T-cell (primary cell): ENCODE measurements at places on chromosomes 4 and X.

DNA sequence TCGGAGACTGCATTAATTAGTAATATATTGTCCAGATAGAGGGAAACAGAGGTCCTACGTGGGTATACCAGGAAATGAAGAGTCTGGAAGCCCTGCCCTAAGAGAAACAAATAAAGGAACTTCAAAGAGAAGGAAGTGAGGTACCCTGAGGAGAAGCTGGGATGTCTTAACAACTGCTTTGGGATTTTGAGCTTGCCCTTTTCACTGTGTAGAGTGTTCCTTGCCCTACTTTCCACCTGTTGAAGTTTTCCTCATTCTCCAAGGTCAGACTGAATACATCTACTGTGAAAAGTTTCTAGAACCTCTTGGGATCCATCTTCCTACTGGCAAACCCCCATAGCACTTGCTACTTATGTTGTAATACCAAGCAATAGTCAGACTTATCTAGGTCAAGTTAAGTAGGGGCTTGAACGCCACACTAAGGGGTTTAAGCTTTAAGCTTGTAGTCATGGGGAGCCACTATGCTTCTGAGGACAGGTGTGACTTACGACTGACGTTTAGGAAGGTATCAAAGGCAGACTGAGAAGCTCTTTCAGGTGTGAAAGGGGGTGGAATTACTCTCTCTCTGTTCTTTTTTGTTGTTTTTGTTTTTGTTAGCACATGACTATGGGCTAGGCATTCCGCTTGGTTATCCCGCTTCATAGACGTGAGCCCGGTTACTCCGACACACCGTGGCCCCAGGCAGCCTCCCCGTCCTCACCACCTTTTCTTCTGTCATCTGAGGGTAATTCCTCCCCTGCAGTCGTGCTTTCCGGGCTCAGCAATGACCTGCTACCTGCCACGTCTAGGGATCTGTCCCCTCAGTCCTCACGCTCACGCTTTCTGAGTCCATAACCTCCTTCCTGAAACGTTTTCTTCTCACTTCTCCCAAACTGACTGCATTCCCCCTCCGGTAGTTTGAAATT, 959 bp upstream of the REST start:
- peak overlapping the region; percentile 74 for H3K4me3 ChIP-seq
- peak overlapping the region; percentile 4 for H3K27ac ChIP-seq
- peaks cover 3% of the 10 kb centered on the region for H3K36me3 ChIP-seq
- peaks cover 23% of the 10 kb centered on the region for H3K4me1 ChIP-seq

DNA sequence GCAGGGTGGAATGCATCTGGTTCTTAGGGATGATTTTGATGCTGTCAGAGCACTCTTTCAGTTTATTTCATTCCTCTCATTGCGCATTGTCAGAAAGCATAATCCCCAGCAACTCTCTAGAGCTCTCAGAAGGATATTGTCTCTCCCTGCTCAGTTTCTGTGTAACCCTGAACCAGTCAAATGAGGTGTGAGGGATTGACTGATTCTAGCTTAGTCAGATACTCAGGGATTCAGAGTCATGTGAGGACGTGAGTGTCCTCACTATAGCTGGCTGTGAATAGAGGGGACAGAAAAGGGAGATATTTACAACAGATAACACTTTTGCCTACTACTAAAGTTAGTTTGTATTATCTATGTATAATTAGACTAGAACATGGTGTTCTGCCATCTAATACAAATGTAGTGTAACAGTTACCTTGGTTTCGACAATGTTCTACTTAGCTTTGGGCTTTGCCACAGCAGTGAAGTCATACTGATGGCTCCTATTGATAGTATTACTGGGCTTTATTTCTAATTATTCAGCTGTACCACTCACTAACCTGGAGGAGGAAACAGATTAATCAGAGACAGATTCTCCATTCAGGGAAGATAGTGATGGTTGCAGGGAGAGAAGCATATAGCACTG, 19.5 kb downstream of the AP1AR start:
- DNase-seq, result no peak
- H3K27me3 ChIP-seq, result no peaks in the 10 kb centered on the region
- no peaks in the 10 kb centered on the region for H3K36me3 ChIP-seq
- no peaks in the 10 kb centered on the region for H3K4me1 ChIP-seq

DNA sequence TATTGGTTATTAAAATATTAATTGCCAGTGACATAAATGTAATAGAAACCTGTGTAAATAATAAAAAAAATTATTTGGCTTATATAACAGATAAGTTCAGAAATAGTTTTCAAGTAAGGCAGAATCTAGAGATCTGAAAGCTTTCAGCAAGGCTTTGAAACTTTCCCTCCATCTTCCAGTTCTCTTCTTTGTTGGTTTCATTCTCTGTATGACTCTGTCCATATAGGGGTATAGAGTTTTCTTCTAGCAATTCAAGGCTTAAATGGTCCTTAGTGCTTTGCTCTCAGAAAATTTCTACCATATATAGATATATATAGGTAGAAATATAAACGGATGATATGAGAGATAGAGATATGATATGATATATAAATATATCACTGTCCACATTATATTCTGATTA, 160.5 kb upstream of the GABRA2 start:
- H3K27me3 ChIP-seq, result no peaks in the 10 kb centered on the region
- no peaks in the 10 kb centered on the region for H3K4me1 ChIP-seq
- no peak overlapping the region for H3K27ac ChIP-seq
- no peaks in the 10 kb centered on the region for H3K36me3 ChIP-seq
- no peak for DNase-seq

GRCh38 chr4:14196131-14196530, 568.6 kb upstream of the BOD1L1 start:
- no peaks in the 10 kb centered on the region for H3K27me3 ChIP-seq
- no peaks in the 10 kb centered on the region for H3K4me1 ChIP-seq
- no peaks in the 10 kb centered on the region for H3K36me3 ChIP-seq

DNA sequence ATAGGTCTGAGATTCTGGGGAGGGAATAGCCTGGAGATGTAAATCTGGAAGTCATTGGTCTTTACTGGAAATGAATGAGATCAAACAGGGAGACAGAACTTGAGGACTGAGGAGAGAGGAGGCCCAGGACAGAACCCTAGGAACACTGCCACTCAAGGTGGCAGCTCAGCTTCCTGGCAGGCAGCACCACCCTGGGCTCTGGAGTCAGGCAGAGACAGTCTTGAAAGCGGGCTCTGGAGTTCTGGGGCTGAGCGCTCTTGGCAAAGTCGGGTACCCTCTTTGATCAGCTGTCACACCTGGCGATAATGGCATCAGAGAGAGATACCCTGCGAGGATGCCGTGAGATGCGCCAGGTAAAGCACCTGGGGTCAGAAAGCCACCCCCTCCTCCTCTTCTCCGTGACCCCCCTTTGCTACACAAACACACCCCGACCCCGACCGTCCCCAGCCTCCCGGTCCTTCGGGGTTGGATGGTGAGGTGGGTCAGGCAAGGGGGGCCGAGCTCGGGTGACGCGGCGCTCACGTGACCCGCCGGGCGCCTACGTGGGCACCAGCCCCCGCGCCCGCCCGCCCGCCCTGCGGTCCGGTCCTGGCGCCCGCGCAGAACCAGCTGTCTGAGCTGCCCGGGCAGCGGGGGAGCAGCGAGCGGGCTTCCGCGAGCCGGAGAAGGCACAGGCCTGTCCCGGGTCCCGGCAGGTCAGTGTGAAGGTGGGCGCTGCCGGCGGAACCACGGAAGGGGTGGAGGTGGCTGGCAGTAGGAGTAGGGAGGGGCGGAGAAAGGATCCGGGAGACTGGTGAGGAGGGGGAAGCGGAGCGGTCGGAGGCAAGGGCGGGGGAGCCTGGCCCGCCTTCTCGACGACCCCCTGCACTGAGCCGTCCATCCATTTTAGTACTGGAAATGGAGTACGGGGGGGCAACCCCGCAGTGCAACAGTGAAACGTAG, at the start of gene TCEAL3:
TCEAL3 (plus strand) TSS at position 600 of the 942 bp plus-strand sequence. CDS start 1,102 bp downstream, outside the sequence.
- peak; percentile 20 for DNase-seq
- peak within 1 kb of the TSS; percentile 80 for H3K27ac ChIP-seq
- H3K36me3 ChIP-seq, result no peaks in the 10 kb centered on the region
- H3K4me1 ChIP-seq, result no peaks in the 10 kb centered on the region
- no peaks in the 10 kb centered on the region for H3K27me3 ChIP-seq

DNA sequence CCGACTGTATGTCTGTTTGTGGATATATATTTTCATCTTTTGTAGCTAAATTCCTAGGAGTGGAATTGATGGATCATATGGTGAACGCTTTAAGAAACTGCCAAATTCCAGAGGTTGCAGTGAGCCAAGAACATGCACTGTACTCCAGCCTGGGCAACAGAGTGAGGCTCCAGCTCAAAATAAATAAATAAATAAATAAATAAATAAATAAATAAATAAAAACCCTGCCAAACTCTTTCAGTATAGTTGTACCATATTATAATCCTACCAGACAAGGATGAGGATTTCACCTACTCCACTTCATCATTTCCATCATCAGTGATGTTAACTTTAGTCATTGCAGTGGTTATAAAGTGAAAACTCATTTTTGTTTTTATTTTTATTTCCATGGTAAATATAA, 325.1 kb upstream of the ANXA10 start:
- H3K4me1 ChIP-seq, result no peaks in the 10 kb centered on the region

DNA sequence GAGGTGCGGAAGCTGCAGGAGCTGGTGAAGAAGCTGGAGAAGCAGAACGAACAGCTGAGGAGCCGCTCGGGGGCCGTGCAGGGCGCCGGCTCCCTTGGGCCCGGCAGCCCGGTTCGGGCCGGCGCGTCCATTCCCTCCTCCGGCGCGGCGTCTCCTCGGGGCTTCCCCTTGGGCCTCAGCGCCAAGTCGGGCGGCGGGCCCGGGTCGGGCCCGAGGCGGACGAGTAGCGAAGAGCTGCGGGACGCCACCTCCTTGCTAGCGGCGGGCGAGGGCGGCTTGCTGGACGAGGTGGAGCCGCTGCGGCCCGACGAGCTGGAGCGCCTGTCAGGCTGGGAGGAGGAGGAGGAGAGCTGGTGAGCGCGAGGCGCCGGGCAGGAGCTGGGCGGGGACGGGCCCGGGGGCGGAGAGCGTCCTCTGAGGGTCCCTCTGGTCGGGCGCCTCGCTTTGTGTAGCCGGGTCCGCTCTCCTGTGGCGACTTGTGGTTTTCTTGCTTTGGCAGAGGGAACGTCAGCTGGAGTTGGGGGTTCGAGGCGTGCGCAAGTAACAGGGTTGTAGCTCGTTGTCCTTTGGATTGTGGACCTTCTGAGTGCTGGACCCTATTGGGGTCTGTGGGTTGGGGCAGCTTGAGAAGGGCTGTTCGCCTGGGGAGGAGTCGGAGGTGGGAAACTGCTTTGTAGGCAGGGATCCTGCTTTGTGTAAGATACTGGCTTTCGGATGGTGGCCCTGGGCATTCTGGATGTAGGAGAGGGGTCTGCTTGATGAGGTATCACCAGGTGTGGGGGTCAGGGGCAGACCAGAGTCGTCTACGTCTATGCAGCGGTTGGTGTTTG, 662 bp downstream of the SLAIN2 start:
- H3K27me3 ChIP-seq, result no peaks in the 10 kb centered on the region
- peak overlapping the region; percentile 92 for H3K27ac ChIP-seq
- peaks cover 41% of the 10 kb centered on the region for H3K4me1 ChIP-seq
- DNase-seq, result peak; percentile 43

DNA sequence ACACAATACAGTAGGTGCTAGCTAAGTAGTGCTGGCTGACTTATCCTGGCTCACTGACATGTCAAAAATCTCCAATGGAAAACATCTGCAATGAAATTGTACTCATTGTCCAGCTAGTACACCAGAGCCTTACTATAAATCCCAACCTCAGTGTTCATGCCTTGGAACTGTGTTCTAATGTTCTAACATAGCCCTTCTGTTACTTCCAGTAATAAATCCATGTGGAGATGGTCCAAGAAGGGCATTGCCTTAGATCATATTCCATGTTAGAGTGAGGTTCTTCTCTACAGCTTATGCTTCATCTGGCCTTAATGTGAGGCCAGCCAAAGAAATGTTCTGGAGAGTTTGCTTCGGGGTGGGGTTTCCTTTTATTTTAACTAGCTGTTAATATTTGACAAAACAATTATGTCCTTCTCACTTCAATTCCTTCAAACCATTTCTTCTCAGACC, 25.1 kb downstream of the ENOX2 start:
- no peaks in the 10 kb centered on the region for H3K36me3 ChIP-seq
- no peak for DNase-seq
- no peaks in the 10 kb centered on the region for H3K27me3 ChIP-seq
- H3K27ac ChIP-seq, result no peak overlapping the region
- peaks cover 2% of the 10 kb centered on the region for H3K4me1 ChIP-seq
- H3K4me3 ChIP-seq, result no peak overlapping the region

DNA sequence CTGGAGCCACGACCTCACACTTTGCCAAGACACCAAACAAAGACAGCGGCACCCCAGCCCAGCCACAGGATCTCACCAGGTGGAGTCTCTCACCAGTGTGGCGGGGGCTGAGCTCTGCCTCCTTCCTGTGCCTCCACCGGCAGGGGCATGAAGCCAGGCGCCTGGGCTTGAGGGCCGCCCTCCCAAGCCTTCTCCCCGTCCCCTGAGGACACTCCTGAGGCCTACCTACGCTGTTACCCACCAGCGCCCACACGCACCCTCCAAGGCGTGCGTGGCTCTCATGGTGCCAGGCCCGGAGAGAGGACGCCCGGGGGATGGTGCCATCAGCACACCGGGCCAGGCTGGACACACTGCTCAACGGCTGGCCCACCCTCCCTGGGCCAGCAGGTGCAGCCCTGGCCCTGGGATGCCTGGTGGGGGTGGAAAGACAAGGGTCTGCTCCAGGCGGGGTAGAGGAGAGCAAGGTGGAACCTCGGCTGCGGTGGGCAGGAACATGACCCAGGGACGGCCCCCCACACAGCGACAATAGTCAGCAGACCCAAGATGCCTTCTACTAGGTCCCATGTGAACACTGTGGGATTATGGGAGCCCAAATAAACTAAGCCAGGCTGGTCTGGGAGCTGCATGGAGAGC, 22.1 kb downstream of the NELFA start:
- H3K4me3 ChIP-seq, result no peak overlapping the region
- H3K27me3 ChIP-seq, result no peaks in the 10 kb centered on the region
- no peak for DNase-seq
- H3K4me1 ChIP-seq, result no peaks in the 10 kb centered on the region

GRCh38 chr4:4923201-4923600, 63.7 kb downstream of the MSX1 start:
- H3K4me3 ChIP-seq, result no peak overlapping the region
- no peaks in the 10 kb centered on the region for H3K27me3 ChIP-seq
- peaks cover 16% of the 10 kb centered on the region for H3K4me1 ChIP-seq
- no peaks in the 10 kb centered on the region for H3K36me3 ChIP-seq
- H3K27ac ChIP-seq, result no peak overlapping the region

- H3K27ac ChIP-seq, result no peak overlapping the region
- H3K27me3 ChIP-seq, result no peaks in the 10 kb centered on the region
- no peak for DNase-seq
- H3K4me3 ChIP-seq, result no peak overlapping the region
- no peaks in the 10 kb centered on the region for H3K36me3 ChIP-seq
These were observed 1197.9 kb downstream of the TECRL start for GRCh38 chr4:63211375-63211774.

DNA sequence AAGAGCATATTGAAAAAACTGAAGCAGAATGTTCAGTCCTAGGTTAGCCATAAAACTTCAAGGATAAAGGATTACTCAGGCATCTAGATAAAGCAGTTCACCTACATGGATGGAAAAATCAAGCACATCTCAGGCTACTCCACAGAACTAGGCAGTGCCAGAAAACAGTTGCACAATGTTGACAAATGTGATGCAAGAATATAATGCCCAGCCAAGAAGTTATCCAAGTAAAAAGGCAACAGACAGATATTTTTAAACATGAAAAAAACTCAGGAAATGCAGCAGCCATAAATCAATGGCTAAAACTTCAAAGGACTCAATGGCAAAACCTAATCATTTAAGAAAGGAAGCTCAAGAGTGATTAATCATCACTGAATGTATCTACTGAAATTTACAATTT, 456.0 kb upstream of the FAM241A start:
- no peak for DNase-seq
- no peak overlapping the region for H3K4me3 ChIP-seq
- H3K27ac ChIP-seq, result no peak overlapping the region
